ENCODE measurements at places on chromosomes 3 and 15.

- DNase-seq, result no peak
Observed at GRCh38 chr3:17259685-17260084, 374.9 kb downstream of the PLCL2 start.

DNA sequence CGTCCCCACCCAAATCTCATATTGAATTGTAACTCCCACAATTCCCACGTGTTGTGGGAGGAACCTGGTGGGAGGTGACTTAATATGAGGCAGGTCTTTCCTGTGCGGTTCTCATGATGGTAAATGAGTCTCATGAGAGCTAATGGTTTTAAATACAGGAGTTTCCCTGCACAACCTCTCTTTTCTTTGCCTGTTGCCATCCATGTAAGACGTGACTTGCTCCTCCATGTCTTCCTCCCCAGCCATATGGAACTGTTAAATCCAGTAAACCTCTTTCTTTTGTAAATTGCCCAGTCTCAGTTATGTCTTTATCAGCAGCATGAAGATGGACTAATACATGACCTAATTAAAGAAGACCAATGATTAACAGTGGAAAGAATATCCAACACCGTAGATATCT, 56.6 kb downstream of the SSR3 start:
- no peak for DNase-seq

DNA sequence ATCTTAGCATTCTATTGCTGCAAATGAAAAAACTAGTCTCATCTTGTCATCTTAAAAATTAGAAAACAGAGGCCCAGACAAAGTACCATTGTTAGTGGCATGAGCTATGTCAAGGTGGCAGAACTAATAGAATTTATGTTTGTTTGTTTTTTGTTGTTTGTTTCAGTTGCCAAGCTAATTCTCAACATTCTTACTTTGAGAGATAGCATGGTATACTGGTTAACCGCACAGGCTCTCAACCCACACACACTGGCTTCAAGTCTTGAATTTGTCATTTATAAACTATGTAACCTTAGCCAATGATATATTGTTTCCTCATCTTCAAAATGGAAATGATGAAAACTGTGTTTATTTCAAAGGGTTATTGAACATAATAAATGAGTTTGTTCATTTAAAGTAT, 367.6 kb upstream of the PLSCR5 start:
- peak; percentile 65 for DNase-seq

DNA sequence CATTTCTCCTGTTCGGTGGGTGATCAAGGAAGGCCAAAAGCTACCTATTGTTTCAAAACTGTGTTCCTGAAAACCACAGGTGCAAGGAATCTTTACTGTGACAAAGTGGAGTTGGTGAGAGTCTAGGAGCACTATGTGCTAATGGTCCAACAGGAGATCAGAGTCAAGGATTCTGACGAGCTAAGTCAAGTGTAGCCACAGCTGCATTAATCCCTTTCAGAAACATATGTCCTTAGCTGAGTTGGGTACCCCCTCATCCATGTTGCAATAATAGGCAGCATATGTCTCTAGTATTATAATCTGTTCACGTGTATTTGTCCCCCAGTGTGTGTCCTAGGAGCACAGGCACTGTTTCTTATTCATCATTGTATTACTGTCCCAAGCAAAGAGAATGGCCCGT, 1.7 kb downstream of the VPS39 start:
- DNase-seq, result no peak

DNA sequence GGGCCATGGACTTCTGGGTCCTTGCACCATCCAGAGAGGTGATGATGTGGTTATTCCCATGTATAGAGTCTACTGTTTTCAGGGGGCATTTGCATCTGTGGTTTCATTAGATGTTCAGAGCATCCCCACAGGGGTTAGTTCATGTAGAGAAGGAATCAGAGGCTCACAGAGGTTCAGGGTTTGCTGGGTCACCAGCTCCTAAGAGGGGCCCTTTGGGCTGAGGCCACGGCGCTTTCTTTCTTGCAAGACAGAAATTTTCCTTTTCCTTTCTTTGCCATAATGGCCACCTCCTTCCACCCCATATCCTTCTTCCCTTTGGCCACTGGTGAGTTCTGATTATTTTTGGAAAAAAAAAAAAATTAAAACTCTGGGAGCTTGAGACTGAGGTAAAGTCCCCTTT, 62.3 kb downstream of the APBA2 start:
- no peak for DNase-seq

GRCh38 chr3:69149586-69149985, 27.2 kb upstream of the LMOD3 start:
- no peak for DNase-seq

- DNase-seq, result no peak
Observed at GRCh38 chr15:90750186-90750585, 33.0 kb downstream of the BLM start.

DNA sequence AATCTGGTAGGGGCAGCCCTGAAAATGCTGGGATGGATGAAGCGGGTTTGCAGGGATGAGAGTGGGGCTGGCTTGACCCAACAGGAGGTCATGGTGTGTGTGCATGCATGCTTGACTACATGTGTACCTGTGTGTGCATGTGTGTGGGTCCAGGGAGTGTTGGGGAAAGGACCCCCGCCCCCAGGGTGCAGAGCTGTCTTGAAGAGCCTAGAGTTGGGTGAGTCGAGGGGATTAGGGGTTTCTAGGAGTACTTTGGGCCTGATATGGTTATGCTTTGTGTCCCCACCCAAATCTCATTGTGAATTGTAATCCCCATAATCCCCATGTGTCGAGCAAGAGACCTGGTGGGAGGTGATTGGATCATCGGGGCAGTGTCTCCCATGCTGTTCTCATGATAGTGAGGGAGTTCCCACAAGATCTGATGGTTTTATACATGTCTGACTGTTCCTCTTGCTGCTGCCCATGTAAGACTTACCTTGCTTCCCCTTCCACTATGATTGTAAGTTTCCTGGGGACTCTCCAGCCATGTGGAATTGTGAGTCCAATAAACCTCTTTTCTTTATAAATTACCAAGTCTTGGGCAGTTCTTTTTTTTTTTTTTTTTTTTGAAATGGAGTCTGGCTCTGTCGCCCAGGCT, 5.2 kb upstream of the LCTL start:
- DNase-seq, result no peak

- DNase-seq, result no peak
Observed at GRCh38 chr3:188006726-188007393, 147.1 kb upstream of the LPP start.

- DNase-seq, result no peak
Observed at GRCh38 chr15:79436037-79436780, 4.1 kb downstream of the MINAR1 start.

GRCh38 chr3:39122813-39123212, 15.3 kb downstream of the TTC21A start:
- DNase-seq, result no peak

- DNase-seq, result peak; percentile 81
Observed at GRCh38 chr15:70492240-70493177, 270.8 kb downstream of the UACA start.

DNA sequence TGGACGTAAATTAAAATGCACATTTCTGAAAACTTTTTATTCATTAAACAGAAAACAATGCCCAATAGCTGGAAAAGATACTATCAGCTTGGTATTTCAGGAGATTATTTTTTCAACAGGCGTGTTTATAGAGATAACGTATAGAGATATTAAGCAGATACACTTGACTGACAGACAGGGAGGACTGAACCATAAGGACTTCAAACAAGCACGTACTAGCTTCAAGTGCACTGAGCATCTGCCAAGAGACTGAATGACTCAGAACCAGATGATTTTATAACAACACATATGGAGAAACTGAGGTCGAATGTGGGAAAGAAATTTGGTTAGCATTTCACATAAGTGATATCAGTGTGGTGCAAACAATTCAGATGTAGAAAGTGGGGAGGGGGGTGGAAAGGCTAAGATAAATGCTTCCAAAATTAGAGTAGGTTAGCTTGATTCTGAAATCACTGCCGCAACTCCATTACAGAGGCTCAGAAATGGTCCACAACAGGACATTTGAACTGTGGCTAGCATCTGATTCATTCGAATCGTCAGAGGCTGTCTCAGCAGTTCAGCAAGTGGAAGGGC, 103.5 kb downstream of the SEMA6D start:
- peak; percentile 61 for DNase-seq

DNA sequence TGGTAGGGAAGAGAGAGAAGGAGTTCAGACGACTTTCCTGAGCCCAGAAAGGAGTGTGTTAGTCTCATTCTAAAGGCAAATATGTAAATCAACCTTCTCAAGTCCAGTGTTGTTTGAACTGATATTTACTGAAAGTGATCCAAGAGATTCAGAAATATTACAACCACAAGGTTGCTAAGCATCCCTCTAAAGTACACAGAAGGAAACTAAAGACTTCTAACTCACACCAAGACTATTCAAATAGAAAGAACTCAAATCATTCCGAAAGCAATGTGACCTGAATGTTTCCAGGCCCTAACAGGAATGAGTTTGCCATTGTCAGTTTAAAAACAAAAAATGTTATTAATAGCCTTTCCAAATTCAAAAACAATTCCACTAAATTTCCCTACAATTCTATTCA, 56.9 kb upstream of the VGLL3 start:
- peak; percentile 25 for DNase-seq

- DNase-seq, result no peak
Observed at GRCh38 chr3:126155280-126155640, 25.1 kb downstream of the ALDH1L1 start.

DNA sequence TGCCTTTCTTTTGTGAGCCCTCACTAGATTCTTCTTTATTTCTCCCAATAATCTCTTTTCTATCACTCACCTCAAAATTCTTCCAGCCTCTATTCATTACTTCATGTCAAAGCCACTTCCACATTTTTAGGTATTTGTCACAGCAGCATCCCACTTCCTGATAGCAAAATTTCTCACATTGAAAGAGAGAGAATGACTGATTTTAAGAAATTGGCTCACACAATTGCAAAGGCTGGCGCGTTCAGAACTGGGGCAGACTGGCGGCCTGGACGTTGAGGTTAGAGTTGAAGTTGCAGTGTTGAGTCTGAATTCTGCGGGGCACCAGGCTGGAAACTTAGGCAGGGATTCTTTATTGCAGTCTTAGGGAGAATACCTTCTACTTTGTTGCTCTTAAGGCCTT, 117.9 kb downstream of the LRRC28 start:
- no peak for DNase-seq

- DNase-seq, result peak; percentile 92
Observed at GRCh38 chr3:45972534-45973402, 22.9 kb downstream of the FYCO1 start.

DNA sequence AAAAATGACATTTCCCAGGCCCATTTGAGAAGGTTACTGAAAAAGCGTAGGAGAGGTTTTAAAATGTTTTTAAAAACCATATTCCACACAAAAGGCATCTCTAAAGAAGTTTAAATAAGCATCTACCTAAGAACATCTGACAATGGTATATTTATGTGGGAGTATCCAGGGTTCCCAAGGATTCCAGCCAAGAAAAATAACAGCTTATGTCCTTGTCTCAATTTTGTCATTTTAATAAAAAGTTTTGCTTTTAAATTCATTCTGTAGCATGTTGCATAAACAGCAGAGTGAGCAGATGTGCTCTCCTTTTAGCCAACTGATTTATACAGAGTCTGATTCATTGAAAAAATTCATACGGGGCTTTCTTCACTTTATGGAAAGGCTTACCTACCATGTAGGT, 129.9 kb downstream of the LRRC3B start:
- DNase-seq, result no peak

DNA sequence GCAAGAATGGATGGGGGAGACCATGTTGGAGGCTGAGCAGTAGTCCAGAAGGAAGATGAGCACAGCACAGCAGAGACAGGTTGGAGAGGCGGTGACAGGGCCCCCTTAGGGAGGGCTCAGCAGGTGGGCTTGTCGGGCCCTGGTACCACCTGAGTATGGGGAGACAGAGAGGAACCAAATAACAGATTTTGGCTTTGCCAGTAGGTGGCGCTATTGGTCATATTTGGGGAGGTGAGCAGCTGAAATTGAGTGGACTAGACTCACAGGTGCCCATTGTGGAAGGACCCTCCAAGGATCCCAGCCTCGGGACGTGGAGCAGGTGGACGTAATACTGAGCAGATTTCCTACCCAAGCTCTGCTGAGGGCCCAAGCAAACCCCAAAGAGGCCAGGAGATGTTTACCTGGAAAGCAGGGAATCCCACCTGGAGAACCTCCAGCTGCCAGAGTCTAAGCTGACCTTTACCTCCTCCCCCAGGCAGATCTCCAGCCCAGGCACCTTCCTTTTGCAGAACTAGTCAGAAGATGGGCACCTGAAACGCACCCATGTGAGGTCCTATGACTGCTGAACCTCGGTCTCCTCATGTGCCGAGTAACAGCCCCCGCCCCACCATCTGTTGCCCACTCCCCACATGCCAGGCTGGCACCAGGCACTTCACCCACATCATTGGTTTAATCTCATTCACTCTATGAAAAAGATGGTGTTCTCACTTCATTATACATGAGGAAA, 24.6 kb upstream of the CORO2B start:
- DNase-seq, result peak; percentile 91

GRCh38 chr3:35120026-35120425, 519.3 kb upstream of the ARPP21 start:
- DNase-seq, result peak; percentile 30

DNA sequence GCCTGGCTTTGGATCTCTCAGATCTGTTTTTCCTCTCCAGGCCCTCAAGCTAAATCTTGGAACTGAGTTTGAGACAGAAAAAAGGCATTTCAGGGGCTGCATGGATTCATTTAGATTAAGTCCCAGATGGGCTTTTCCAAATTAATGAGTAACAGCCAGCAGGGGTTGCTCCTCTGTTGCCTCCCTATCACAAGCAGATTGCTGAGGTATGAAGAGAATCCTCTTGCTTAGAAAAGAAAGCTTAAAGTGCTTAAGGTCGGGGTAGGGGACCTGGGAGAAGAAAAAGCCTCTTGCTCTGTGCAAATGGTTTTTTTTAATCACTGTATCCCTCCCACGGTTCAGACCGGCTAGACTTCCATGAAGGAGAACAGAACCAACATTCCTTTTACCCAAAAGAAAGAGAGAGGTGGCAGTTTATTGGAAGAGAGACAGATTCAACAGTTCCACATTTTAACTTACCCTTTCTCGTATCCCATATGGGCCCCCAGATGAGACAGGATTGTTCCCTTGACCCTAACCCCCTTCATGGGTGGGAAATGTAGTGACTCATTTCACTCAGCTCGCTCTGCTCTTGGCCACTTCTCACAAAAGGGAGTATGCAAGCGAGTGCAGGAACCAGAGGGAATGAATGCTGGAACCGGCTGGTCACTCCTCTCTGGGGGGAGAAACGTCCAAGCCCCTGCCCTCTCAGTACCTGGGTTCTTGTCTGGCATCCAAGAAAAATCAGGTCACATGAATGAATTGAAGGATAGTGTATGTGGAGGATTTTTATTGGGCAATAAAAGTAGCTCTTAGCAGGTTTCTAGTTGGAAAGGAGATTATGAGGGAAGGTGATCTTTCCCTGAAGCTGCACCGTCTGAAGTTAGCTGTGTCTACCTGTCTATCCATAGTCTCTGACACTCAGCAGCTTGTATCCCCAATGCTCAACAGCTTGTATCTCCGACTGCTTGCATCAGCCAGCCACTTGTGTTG, 745.2 kb downstream of the SI start:
- peak; percentile 78 for DNase-seq

DNA sequence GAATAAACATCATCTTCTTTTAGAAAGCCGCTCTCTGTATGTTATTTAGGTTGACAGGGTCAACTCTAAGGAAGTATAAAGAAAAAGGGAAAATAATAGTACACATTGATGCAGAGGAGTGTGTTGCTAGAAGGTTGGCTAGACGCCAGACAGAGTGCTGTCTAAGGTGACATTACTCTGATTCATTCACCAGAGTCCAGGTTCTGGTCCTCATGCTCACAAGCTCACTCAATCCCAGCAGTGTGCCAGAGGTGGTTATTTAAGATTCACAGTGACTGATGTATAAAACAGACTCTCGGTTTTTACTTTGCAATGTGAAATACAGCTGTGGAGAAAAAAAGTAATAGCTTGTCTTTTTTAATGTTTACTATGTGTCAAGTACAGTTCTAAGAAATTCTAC, 1.7 kb downstream of the CFAP44 start:
- no peak for DNase-seq

- peak; percentile 16 for DNase-seq
Observed at GRCh38 chr15:101167753-101168462, 83.9 kb downstream of the CHSY1 start.
